ENCODE measurements at places on chromosomes 7 and 10.

DNA sequence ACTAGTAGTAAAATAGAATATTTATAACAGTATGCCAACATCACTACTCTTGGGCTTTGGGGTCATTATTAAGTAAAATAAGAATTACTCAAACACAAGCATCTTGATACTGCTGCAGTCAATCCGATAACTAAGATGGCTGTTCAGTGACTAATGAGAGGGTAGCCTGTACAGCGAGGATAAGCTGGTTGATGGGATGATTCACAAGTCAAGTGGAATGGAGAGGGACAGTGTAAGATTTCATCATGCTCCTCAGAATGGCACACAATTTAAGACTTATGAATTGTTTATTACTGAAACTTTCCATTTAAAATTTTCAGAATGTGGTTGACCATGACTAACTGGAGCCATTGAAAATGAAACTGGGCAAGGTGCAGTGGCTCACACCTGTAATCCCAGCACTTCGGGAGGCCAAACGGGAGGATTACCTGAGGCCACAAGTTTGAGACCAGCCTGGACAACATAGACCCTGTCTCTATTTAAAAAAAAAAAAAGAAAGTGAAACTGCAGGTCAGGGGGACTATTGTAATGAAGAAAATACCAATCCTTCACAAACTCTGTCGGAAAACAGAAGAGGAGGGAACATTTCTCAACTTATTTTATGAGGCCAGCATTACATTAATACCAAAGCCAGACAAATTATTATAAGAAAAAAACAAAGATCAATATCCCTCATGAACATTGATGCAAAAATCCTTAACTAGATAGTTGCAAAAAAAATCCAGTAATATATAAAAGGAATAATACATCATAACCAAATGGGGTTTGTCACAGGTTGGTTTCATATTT lies 11.2 kb downstream of the AVL9 start:
- DNase-seq, result no peak

GRCh38 chr7:155597753-155598140 lies 46.7 kb upstream of the RBM33 start:
- DNase-seq, result no peak

DNA sequence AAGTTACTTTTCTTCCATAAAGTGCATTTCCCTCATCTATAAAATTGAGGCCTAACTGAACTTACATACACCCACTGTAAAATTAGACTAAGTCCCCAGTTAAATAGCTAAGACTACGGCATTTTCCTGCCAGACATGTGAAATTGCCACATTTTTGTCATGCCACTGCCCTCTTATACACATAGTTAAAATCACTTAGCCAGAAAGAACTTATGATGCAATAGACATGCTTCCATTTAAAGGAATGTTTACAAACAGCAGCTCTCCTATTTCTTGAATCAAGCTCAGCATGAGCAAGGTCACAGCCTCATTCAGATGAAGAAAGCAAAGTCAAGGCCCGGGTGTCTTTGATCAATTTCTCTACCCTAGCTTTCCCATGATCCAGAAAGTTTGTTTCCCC lies 175.7 kb downstream of the LRRN3 start:
- DNase-seq, result no peak

DNA sequence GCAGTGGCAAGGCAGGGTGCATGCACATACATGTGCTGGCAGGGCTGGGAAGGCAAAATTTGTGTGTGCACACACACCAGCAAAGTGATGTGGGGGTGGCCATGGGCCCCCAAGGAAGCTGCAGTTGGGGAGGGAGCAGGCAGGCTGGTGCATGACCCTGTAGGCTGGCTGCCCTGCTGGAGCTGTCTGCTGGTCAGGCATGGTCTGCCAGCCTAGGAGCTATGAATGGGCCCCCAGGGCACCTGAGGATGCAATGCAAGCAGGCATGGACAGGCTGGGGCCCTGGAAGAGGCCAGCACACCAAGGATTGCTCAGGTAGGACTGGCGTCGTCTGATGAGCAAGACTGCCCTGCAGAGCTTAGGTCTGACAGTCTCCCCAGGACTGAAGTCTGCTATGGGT lies 18.2 kb upstream of the PPP1R3A start:
- no peak for DNase-seq

Measured in hypothalamus (tissue), 51 donors.